ENCODE measurements at places on chromosomes 6 and 20.

DNA sequence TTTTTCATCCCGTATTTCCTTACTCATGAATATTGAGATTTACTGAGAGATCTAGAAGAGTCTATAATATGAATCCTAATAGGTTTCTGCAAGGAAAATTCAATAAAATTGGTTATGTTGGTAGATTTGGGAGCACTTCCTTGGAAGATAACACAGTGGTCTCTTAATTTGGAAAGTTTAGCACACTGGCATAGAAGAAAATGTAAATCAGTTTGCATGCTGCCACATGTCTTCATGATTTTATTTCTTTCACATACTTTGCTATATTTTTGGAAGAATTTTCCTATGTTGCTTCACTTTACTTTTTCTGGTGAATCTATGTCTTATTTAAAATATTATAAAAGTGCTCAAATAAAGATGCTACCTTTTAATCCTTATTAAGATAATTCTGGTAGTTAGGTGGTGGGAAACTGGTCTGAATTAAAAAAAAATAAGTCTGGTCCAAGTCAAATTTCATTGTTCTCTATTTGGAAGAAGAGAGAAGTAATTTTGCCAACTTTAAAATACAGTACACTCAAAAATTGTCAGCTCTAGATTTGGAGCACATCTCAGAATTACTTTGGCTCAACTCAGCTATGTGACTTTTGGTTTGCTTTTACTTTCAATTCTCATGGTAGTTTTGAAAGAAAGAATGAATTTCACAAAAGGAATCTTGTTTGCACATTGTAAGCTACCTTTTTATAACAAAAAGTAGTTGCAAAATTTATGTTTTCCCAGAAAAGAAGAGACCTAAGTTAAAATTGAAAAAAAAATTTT lies 197.3 kb downstream of the CENPW start:
- no peak for DNase-seq

DNA sequence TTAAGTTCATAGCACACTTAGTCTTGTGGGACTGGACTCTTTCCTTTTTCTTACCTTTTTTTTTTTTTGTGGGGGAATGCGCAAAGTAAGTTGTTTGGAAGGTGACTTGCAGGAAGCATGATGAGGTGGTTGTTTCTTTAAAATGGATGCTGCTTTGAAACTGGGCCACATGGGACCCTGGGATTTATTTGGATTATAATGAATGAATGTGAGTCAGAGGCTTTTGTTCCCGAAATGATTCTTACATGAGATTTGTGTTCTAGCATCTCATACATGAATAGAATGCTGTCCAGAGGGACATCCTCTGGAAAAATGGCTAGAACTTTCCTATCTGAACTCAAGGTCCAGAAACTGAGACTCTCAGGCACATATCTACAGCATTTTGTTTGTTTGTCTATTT lies 236.6 kb upstream of the RNF24 start:
- DNase-seq, result no peak

DNA sequence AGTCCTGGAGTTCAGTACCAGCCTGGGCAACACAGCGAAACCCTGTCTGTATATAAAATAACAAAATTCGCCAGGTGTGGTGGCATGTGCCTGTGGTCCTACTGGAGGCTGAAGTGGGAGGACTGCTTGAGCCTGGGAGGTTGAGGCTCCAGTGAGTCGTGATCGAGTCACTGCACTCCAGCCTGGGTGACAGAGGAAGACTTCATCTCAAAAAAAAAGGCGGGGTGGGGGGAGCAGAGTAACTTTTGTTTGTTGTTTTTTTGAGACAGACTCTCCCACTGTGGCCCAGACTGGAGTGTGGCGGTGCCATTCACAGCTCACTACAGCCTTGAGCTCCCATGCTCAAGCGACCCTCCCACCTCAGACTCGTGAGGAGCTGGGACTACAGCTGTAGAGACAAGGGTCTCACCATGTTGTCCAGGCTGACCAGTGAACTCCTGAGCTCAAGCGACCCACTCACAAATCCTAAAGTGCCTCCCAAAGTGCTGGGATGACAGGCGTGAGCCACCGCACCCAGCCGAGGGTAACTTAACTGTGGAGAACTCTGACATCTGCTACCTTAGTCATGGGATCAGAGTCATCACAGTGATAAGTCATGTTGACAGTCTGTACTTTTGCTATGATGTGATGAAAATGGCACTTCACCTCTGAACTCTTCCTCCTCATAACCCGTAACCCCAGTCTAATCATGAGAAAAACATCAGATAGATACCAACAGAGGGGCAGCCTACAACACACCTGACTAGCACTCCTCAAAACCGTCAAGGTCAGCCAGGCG lies 16.5 kb downstream of the PEDS1 start:
- DNase-seq, result no peak

DNA sequence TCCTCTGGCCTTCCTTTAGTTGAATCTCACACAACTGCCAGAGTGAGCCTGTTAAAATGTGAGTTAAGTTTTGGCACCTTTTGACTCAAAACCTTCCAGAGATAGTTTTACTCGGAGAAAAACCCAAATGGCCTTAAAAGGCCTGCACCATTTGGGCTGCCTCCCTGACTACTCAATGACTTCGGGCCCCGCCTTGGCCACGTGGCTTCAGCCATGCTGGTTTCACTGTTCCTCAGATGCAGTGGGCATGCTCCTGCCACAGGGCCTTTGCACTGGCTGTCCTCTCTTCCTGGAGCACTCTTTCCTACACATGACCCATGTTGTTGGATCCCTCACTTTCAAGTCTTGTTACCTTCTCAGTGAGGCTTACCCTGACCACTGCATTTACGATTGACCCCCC lies 18.3 kb downstream of the VEGFA start:
- DNase-seq, result no peak

DNA sequence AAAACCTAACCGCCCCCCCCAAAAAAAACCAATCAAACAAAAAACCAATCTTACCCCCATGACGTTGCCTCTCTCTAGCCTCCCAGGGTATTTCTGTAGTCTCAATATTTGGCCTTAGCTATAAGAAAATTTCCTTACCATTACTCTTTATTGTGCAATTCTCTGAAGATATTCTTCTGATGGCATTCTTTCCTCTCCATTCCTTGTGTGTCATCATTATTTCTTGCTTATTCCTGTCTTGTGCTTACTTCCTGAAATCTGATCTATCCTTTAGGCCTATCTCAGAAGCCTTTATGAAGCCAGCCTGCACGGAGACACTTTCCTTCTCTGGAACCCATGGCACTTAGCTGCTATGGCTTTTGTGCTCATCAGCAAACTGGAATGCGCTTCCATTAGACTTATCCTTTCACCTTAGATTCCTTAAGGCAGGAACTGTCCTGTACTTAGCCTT lies 65.9 kb upstream of the DDR1 start:
- no peak for DNase-seq

- DNase-seq, result no peak
Observed at GRCh38 chr20:9490161-9490560, 24.2 kb upstream of the LAMP5 start.

- no peak for DNase-seq
Observed at GRCh38 chr6:20846602-20847028, 312.4 kb downstream of the CDKAL1 start.

DNA sequence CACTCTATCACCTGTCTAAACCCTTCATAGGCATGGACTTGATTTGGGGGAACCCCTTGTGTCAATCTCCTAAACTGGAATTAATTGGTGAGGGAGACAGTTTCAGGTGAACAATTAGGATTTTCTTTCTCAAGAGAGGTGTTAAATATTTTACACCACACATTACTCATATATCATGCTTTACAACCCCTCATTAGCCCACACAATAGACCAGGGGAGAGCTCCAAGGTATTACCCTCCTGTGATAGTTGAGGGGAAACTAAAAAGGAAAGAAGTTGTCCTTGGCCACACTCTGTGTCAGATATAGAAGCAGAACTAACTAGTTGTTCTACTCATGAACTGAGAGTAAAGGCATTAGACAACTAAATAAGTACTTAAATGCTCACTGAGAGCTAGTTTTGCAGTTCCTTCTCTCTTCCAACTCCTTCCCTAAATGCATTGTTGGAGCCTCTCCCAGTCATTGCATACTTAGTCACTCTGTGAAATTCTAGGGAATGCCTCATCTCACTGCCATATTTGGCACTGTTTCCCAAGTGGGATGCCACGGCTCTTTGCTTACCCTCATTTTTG lies 183.7 kb upstream of the CEP162 start:
- DNase-seq, result no peak

GRCh38 chr20:37333848-37334318 lies 12.1 kb upstream of the SRC start:
- no peak for DNase-seq

GRCh38 chr6:20540683-20541082 lies 6.4 kb downstream of the CDKAL1 start:
- DNase-seq, result no peak

DNA sequence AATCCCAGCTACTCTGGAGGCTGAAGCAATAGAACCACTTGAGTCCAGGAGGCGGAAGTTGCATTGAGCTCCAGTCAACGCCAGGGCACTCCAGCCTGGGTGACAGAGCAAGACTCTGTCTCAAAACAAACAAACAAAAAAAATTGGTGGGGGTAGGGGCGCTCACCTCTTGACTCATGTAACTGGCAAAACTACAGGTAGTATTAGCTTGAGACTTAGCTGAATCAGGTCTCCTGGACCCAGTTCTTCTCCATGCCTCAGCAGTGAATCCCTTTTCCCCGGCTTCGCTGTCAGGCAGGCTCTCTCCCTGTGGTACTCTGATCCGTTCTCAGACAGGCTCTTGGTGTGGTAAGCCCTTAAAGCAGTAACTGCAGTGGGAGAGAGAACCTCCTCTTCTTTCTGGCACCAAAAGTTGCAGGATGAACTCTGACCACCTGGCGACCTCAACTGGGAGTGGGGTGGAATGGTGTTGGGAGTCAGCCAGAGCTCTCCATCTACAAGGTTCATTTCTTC lies 12.9 kb downstream of the SLC9A8 start:
- DNase-seq, result no peak

DNA sequence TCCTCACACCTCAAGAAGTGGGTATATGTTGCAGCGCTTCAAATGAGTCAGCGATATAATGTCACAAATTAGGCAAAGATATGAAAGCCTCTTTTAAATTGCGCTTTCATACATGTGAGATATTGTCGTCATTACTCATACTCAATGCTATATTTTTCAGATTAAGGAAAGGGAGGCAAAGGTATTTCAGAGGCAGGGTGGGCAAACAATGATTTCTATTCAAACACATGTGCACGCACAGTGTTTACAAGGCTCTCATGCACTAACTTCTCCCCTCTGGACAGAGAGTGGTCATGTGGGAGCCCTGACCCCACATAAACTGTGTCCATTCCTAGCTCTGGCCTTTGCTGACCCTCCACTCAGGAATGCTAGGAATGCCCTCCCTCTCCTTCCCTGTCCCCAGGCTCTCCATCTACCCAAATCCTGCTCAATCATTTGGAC lies 112.1 kb upstream of the TMEM170B start:
- DNase-seq, result no peak

DNA sequence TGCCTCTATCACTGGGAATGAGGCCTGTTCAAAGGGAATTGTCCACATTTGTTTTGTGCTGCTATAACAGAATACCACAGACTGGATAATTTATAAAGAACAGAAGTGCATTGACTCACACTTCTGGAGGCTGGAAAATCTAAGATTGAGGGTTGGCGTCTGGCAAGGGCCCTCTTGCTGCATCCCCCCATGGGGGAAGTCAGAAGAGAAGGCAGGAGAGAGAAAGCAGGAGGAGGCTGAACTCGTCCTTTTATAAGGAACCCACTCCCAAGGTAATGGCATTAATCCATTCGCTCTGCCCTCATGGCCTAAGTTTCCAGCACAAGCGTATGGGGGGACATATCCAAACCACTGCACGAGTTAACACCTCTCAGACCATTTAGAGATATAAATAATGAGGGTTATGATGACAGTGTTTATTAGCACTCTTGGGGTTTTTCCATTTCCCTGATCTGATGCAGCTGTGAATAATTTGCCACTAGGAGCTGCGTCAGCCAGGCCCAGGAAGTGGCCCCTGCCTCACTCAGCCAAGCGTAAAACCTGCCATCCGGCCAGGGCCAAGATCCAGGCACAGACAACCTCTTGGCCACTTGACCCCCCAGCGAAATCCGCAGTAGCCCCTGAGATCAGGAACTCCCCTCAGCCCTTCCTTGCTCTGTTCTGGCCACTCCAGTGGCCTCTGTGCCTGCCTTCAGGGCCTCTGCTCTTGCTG lies 14.2 kb upstream of the SLCO4A1 start:
- DNase-seq, result no peak

GRCh38 chr6:105675715-105676397 lies 273.0 kb upstream of the PREP start:
- no peak for DNase-seq

DNA sequence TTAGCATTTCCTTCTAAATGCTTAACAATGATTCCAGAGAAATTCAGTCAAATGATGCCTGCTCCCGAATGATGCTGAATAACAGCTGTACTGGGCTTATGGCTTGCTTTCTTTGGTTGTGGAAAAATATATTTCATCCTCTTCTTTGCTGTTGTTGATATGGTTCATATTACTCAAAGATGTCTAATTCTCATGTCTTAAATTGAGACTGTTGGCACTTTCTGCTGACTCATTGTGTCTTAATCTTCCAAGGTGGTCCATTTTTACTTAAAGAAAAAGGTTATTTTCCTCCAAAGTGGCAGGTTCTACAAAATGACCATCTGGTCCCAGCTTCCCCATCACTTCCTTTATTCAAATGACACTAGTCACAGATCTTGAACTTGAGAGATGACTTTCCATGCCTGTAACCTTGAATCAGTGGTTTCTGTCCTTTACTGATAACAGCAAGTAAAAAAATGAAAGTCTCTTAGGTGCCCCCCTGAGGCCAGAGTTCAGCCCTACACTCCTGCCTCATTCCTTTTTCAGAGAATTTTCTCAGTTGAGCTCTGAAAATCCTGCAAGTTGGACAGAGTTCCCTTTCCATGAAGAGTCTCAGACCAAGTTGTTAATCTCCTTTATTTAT lies 6.9 kb downstream of the SNAP25 start:
- no peak for DNase-seq

- no peak for DNase-seq
Observed at GRCh38 chr20:19384940-19385339, 172.5 kb downstream of the SLC24A3 start.

DNA sequence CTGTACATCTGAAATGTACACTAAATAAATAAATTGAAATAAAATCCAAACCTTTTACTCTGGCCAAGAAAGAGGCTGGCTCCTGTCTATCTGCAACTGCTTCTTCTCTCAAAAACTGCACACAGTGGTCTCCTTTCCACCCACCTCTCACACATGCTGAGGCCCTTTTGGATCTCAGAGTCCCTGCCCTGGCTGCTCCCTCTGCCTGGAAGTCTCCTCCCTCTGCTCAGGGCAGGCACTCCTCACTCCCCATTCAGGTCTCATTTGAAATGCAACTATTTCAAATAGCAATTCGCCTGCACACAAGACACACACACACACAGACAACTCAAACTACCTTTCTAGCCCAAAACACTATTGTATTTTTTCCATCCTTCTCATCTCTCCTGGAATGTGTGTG lies 348.8 kb downstream of the PKHD1 start:
- DNase-seq, result no peak

- peak; percentile 24 for DNase-seq
Observed at GRCh38 chr6:166313255-166314070, 5.3 kb upstream of the PRR18 start.

Measured in substantia nigra (tissue), 51 donors.